Effector memory CD8-positive, alpha-beta T cell (primary cell): ENCODE measurements at places on chromosomes 7 and 10.

DNA sequence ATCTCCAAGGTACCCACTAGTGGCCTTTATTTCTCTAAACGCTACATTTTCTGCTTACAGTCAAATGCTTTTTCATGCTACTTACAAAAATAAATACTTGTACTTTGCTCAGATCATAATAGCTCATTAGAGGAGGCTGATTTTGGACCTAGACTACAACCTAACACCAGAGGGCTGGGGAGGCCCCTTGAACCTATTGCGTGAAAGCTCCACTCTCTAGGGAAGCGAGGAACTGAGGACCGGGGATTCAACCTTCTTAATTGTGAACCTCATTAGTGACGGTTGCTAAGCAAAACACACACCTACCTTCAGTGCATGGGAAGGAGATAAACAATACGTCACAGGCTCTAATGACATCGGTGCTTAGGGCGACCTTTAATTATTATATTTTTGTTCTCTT is 92.1 kb downstream of the EBF3 start:
- no peak for DNase-seq

GRCh38 chr7:114548081-114548980 is 133.7 kb downstream of the FOXP2 start:
- no peak for DNase-seq

DNA sequence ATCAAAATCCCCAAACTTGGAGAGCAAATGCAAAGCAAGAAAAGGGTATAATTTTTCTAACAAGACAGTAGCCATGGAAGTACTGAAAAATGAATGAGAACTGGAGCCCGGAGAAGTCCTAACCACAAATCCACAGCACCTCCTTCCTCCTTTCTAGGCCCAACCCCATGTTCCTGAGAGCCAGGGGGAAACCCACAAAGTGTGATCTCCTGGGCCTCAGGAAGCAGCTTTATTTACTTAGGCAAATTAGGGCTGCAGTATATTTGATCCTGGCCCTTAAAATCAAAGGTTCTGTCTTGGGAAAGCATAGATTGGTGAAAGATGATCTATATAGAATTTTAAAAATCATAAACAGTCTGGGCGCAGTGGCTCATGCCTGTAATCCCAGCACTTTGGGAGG is 103.0 kb downstream of the DOCK4 start:
- DNase-seq: no peak

DNA sequence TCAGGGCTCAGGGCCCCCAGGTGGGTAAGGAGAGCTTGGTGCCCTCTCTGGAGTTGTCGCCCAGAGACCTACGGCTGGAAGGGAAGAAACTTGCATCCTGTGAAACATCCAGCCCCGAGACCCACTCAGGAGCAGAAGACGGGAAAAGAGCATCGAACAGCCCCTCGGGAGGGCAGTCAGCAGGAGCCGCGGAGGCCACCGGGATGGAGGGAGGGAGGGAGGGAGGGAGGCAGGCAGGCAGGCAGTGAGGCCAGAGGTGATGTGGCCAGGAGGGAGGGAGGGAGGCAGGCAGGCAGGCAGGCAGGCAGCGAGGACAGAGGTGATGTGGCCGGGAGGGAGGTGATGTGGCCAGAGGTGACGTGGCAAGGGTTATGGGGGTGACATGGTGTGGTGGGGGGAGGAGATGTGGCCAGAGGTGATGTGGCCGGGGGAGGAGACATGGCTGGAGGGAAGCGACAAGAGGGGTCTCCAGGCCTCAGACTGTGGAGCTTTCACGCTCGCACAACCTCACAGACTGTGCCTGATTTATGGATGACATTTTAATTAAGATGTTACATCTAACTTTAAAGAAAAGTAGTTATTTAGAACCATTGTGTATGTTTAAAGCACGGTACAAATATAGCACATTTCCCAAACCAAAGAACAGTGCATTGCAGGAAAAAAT is 141.1 kb downstream of the DIP2C start:
- no peak for DNase-seq

- peak; percentile 21 for DNase-seq
These were observed 701 bp upstream of the CUL1 start for GRCh38 chr7:148698007-148698396.

DNA sequence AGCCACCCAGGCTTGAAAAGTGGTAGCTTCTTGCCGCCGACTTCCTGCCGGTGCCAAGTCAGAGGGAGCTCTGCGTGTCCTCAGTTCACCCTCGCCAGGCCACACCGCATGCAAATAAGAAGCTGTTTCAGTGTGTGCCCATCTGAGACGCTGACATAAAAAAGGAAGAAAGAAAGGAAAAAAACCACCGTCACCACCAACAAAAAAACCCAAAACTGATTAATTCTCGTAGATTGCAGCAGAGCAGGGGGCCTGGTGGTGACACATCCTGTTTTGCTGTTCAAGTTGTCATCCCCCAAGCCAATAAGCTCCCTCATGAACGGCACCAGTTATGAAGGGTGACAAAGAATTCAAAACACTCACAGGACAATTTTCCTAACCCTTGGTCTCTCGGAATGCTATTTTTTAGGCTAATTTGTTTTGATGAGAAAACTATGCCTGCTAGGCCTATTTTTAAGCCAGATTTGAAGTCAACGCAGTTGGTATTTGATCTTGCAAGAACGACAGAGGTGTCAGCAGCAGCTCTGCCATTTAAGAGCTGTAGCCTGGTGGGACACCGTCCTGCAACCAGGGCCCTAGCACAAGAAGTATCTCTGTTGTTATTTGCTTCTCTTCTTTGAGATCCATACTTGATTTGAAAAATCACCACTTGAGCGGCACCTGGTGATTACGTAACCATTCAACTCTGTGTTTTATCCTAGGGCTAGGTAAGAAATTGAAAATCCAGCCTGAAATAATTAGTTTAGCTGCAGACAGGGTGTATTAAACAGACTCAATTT is 145.6 kb downstream of the PFKFB3 start:
- DNase-seq: peak; percentile 72

GRCh38 chr10:62437696-62438095 is 63.5 kb downstream of the ZNF365 start:
- peak; percentile 36 for DNase-seq

- DNase-seq: no peak
These were observed 35.1 kb downstream of the CH25H start for GRCh38 chr10:89171996-89172395.

- DNase-seq: peak; percentile 49
These were observed 760 bp downstream of the CBX3 start for GRCh38 chr7:26202019-26202990.

DNA sequence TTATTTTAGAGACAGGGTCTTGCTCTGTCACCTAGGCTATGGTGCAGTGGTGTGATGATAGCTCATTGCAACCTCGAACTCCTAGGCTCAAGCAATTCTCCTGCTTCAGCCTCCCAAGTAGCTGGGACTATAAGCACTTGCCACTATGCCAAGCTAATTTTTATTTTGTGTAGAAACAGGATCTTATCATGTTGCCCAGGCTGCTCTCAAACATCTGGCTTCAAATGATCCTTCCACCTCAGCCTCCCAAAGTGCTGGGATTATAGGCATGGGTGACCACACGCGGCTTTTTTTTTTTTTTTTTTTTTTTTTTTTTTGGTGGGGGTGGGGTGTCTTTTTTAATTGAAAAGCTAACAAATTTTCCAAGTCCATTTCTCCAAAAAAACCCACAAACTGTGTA is 18.4 kb downstream of the HPS6 start:
- no peak for DNase-seq

- no peak for DNase-seq
These were observed 2.2 kb downstream of the PON2 start for GRCh38 chr7:95432606-95433005.

- no peak for DNase-seq
These were observed 140.6 kb downstream of the ALOX5 start for GRCh38 chr10:45514291-45515270.

GRCh38 chr7:45918556-45918955 is 2.5 kb downstream of the IGFBP3 start:
- no peak for DNase-seq

GRCh38 chr7:67950321-67951083 is 953.9 kb downstream of the TYW1 start:
- no peak for DNase-seq

GRCh38 chr10:73886661-73887293 is 12.4 kb upstream of the CAMK2G start:
- no peak for DNase-seq
